ENCODE measurements at places on chromosomes 6 and 20. TPM values are rescaled to one million over a fixed set of nuclear protein-coding genes. Genes with fewer than 3 reads are reported as not detected.

Gene MCM8
- total RNA-seq, result 24.2 TPM

Gene SDHAF4
- total RNA-seq, result 12.3 TPM

Gene TNF
- total RNA-seq, result 51.3 TPM

Gene STMND1
- total RNA-seq, result not detected

Gene SLC4A11
- total RNA-seq, result 1.2 TPM

Gene SLC2A10
- total RNA-seq, result not detected

Gene NHSL1
- total RNA-seq, result 0.29 TPM

Gene NAA20
- 39.2 TPM for total RNA-seq

Gene SMOC2
- not detected for total RNA-seq

Gene FLRT3
- not detected for total RNA-seq

Gene KIAA1755
- total RNA-seq, result not detected

Gene ZC2HC1B
- total RNA-seq, result not detected

Gene PPP1R11
- 51.9 TPM for total RNA-seq

Gene CCN5
- not detected for total RNA-seq

Gene INSM1
- total RNA-seq, result not detected

Gene SLC12A5
- 0.17 TPM for total RNA-seq

Gene EXOC2
- 34.4 TPM for total RNA-seq

Gene PREX1
- 75.9 TPM for total RNA-seq

Gene C6orf132
- not detected for total RNA-seq

Gene TAF8
- 56.2 TPM for total RNA-seq

Gene PLAGL1
- total RNA-seq, result 2.1 TPM

Gene LCA5
- 0.15 TPM for total RNA-seq

Gene NKX2-4
- not detected for total RNA-seq

Gene COL20A1
- total RNA-seq, result not detected

Gene GRM1
- total RNA-seq, result not detected

Gene BTN3A1
- 102 TPM for total RNA-seq

Gene CPXM1
- 0.12 TPM for total RNA-seq

Gene MAVS
- total RNA-seq, result 36.5 TPM

Gene TGM3
- not detected for total RNA-seq

Gene SNX9
- 20.4 TPM for total RNA-seq

Gene NKAPL
- total RNA-seq, result not detected

Gene GCM1
- not detected for total RNA-seq

Gene ULBP2
- 2.7 TPM for total RNA-seq
